ENCODE measurements at places on chromosomes 16 and 17.

DNA sequence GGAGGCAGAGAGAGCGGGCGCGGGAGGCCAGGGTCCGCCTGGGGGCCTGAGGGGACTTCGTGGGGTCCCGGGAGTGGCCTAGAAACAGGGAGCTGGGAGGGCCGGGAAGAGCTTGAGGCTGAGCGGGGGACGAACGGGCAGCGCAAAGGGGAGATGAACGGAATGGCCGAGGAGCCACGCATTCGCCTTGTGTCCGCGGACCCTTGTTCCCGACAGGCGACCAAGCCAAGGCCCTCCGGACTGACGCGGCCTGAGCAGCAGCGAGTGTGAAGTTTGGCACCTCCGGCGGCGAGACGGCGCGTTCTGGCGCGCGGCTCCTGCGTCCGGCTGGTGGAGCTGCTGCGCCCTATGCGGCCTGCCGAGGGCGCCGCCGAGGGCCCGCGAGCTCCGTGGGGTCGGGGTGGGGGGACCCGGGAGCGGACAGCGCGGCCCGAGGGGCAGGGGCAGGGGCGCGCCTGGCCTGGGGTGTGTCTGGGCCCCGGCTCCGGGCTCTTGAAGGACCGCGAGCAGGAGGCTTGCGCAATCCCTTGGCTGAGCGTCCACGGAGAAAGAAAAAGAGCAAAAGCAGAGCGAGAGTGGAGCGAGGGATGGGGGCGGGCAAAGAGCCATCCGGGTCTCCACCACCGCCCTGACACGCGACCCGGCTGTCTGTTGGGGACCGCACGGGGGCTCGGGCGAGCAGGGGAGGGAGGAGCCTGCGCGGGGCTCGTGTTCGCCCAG, 1.2 kb upstream of the CBX4 start:
- DNase-seq, result no peak

DNA sequence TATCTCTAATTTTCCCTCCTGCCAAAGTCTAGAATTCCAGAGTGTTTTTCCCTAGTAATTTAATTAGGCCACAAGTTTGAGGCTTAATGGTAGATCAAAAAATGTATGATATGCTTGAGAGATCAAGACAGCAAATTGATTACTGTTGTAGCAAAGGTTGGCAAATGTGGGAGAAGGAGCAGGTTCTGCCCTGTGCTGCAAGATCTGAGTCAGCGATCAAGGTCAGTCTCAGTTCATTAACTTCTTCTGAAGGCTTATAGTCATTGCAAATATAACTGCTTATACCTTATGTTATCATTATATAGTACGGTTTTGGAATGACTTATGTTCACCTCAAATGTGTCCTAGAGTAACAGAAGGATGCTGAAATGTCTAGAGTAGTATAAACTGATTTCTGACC, 231.1 kb upstream of the TBX2 start:
- DNase-seq, result no peak

- no peak for DNase-seq
Measured at GRCh38 chr17:73371836-73372235, 60.0 kb upstream of the CDC42EP4 start.

GRCh38 chr17:32541640-32542039, 54.8 kb downstream of the CDK5R1 start:
- DNase-seq, result no peak

DNA sequence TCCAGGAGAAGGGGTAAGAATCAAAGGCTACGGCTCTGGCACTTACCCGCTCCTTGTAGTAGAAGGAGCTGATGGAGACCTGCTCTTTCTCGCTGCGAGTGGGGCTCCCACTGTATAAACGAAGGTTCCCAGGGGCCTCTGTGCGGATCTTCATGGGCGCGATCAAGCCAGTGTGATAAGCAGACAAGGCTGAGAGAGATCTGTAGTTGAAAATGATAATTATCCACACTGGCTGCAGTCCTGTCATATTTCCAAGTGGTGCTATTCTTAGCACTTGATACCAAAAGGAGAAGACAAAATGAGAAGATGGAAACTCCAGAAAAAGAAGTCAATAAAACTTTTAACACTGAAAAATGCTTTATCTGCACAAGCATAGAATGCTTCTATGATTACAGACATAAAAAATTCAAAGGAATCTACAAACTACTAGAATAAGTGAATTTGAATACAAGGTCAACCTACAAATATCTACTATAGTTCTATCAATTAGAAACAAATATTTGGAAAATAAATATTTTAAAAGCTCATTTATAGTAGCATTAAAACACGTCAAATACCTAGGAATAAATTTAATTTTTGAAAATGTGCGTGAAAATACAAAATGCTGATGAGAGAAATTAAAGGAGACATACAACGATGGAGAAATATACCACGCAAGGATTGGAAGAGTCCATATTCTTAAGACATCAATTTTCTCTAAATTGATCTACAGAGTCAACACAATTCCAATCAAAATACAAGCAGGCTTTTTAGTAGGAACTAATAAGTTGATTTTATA, 80.8 kb downstream of the WDR59 start:
- no peak for DNase-seq

Data from NCI-H2081 treated with DMSO at 0.1 percent for 48 hours (cell line).